ENCODE measurements at places on chromosomes 7 and 10.

- DNase-seq: no peak
Observed at GRCh38 chr10:8617792-8618191, 563.3 kb downstream of the GATA3 start.

- DNase-seq: no peak
Observed at GRCh38 chr7:31335884-31336201, 4.7 kb downstream of the NEUROD6 start.

- DNase-seq: no peak
Observed at GRCh38 chr7:143958781-143959180, 4.1 kb downstream of the OR2F1 start.

- no peak for DNase-seq
Observed at GRCh38 chr10:107689323-107689722, 524.8 kb upstream of the SORCS1 start.

DNA sequence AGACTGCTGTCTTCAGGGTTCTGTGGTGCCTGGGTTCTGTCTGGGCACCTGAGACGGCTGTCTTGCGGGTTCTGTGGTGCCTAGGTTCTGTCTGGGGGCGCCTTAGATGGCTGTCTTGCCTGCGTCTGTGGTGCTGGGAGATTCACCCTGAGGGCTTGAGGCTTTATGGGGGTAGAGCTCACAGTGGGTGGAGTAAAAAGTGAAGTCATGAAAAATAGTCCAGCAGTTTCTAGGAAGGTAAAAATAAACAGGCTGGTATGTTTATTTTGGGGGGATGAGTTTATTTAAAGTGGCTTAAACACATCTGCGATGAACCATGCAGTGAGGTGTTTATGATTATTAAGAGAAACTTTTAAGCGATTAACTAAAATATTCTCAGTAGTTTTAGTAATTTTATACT is 64.2 kb downstream of the NKX6-2 start:
- no peak for DNase-seq

DNA sequence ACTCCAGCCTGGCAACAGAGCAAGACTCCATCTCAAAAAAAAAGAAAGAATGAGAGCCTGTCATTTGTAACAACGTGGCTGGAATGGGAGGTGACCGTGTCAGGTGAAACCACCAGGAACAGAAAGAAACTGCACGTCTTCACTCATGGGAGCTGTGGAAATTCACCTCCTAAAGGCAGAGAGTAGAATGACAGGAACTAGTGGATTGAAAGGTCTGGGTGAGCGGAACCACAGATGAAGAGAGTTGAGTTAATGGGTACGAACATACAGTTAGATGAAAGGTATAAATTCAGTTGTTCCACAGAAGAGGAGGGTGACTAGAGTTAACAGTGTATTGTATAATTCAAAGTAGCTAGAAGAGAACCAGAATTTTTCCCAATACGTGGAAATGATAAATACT is 78.6 kb downstream of the MAD1L1 start:
- DNase-seq: no peak

- no peak for DNase-seq
Observed at GRCh38 chr7:42494736-42495135, 257.7 kb upstream of the GLI3 start.

DNA sequence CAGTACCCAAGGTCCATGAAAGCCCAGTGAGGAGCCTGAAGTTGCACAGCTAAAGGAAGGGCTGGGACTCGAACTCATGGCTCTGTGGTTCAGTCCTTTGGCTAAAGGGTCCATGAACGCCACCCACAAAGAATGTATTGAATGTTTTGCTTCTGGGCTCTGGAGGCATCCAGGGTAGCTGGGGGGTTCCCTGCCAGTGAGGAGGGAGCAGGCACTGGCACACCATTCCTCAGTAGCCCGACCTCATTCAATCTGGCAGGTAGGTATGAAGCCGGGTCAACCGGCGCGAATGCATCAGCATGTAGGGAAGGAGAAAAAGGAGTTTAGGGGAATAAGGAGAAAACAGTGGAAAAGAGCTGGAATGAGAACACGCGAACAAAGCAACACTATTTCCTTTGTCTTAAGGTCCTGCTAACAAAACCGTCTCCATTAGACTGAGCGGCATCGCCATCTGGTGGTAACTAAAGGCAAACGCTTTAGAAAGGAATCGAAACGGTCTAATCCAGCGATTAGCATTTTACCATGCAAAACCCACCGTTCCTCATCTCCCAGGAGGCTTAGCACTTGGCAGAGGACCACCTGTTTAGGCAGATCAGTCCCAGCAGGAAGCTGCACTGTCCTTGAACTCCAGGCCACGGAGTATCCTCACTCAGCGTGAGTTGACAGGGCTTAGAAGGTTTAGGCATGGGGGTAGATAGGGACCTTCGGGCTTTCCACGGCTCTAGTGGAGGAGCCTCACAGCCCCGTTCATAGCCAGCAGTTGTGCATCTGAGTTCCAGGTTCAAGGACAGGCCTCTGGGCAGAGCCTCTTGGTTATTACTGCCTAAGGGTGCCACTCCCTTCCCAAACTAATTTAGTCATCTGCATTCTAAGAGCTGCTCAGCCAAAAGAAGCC is 122.8 kb downstream of the UBE2H start:
- DNase-seq: peak; percentile 94

- no peak for DNase-seq
Observed at GRCh38 chr10:119120413-119120867, 16.5 kb downstream of the DENND10 start.

GRCh38 chr7:26103596-26103995 is 48.4 kb upstream of the NFE2L3 start:
- no peak for DNase-seq

DNA sequence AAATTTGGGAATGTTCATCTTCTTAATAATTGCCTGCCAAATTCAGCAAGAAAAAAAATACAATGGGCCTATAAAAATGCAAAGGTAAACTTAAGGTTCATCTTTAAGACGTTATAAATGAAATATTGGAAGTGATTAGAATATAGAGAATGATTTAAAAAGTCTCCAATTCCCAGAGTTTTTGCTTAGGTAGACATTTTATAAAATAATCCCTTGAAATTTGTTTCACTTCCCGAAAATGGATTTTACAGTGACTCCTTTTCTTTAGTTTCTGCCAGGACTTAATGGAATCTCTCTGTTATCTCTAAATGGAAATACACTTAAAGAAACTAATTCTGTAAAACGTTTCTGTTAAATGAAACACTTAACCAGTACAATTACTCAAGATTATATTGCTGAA is 544.2 kb upstream of the TEX47 start:
- DNase-seq: no peak

DNA sequence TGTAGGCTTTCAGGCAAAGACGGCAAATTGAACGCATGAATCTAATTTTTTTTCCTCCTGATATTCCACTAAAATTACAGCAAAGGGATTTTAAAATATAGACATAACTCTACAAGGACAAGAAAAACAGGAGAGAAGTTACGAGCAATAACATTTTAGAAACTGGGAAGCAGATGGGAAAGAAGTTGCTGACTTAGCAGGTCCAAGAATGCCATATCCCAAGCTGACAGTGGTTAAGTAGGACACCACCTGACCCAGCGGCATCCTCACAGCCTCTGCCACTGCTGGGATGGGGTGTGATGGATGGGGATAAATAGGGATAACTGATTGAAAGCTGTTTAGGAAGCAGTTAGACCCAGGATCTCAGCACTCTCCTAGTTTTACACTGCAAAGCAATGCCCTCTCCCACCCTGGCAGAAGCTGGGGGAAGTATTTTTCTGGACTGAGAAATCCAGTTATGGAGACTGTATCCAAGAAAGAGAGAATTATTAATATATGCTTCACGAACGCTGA is 99.3 kb upstream of the LEP start:
- no peak for DNase-seq

GRCh38 chr10:5611899-5612680 is 54.3 kb downstream of the ASB13 start:
- no peak for DNase-seq

GRCh38 chr10:35768731-35769130 is 126.6 kb upstream of the FZD8 start:
- DNase-seq: no peak

DNA sequence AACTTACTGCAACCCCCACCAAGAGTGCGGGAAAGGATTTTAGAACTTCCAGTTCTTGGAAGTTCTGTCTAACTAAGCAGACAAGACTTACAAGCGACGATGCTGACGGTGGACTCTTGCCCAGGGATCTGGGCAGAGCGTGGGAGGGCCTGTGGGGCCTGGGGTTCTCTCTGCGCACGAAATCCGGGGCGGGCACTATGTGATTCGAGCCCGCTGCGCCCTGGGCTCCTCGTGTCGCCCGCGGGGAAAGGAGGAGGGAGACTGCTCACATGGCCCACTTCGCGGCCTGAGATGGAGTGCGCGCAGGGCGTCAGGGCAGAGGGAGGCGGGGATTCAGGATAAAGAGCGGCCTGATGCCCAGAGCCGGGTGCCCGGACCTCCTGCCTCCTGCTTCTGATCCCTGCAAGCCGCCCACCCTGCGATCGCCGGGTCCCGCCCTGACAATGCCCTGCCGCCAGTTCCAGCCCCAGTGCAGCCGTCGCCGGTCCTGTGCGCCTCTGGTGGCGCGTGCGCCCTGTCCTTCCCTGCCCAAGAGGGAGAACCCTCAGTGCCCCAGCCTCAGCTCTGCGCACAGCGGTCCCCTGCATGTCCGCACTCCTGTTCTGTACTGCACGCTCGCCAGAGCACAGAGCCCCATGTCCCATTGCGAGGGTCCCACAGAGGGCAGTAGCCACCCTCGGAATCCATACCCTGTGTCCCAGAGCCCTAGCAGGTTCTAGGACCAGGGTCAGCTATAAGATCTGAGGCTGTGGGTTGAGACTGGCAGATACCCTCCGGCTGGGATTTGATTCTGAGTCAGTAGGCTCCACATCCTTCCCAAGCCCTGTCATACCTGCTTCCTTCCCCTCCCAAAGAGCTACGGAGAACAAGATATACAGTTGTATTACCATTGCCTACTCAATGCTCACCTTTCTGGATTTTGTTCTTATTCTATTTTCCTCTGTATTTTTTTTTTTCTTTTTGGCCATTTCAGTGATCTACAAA is 99.4 kb upstream of the TMEM106B start:
- no peak for DNase-seq

DNA sequence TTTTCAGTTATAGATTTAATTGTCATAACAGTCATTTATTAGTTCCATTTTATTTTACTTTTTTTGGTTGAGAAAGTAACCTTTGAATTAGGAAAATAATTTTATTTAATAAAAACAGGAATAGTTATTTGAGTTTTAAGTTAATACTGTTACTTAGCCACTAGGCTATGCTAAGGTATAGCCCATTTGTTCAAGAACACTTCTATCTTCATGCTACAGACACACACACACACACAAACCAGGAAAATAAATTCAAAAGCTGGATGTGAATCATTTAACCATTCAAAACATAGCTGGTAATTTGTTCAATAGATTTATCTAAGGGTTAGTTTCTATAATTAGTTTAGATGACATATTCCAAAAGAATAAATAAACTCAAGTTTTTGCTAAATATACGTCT is 148.4 kb downstream of the RNF133 start:
- no peak for DNase-seq

GRCh38 chr7:30684351-30684750 is 2.1 kb upstream of the CRHR2 start:
- no peak for DNase-seq

DNA sequence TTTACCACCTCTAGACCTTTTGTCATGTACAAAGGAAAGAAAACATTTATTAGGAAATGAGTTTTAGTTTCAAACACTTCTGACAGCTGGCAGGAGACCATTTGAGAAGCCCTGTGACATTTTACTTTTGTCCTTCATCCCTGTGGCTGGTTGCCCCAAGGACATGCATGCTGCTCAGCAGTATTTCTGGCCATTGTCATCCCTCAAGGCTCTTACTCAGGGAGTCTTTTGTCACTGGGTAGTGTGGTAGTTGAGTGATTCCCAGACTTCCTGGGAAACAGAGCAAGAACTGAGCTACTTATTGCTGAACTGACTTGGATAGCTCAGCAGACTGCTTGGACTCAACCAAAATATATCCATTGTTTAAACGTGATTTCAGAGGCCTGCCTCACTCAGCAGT is 142.8 kb downstream of the LRRC4 start:
- DNase-seq: no peak

- no peak for DNase-seq
Observed at GRCh38 chr10:79385804-79386531, 38.7 kb downstream of the PPIF start.

DNA sequence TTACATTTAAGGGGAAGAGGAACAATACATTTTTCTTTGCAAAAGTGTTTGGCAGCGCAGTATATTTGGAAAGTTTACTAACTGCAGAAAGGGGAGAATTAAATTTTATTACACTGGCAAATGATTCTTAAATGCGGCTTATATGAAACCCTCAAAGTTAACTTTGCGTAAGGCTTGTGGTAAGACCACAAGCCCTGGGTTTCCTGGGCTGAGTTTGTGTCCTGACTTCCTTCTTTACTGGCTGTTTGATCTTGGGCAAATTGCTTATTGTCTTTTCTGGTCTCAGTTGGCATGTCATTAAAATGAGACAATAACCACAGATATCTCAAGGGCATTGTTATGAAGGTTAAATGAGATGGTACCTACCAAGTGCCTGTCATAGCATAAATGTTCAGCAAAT is 106.8 kb downstream of the GLRX3 start:
- no peak for DNase-seq

- DNase-seq: no peak
Observed at GRCh38 chr7:105003275-105003674, 10.7 kb upstream of the KMT2E start.

DNA sequence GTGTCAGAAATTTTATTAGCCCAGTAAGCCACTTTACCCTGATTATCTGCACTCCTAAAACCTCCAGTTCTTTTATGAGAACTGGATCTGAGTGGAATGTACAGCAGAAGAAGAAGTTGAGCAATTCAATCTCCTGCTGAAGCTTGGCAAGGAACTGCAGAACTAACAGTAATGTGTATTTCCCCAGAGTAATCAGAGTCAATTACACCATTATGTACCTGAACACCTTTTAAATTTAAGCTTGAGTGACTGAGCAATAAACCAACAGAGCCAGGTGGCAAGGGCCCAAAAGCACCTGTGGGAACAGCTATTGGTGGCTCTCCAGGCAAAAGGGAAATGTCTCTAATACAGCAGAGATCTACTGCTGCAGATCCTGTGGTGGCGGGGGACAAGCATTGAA is 40.1 kb upstream of the AKR1C2 start:
- no peak for DNase-seq

GRCh38 chr7:78473571-78474301 is 675.2 kb downstream of the PHTF2 start:
- DNase-seq: no peak

DNA sequence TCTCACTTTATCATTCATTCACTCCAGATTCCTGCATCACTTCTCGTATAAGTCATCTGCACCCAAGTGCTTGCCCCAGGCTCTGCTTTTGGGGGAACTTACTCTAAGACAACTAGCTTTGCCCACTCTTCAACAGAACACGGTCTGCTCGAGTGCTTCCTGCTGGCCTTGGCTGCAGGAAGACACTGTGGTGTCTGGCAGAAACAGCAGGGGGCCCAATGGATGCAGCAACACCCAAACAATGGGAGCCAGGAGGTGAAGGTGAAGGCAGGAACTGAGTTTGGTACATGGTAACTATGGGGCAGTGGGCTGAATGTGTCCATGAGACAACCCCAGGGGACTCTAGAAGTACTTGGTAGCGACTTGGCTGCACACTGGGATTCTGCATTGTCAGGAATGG is 344.0 kb downstream of the REEP3 start:
- no peak for DNase-seq

GRCh38 chr7:69217516-69218350 is 380.5 kb upstream of the AUTS2 start:
- DNase-seq: no peak

GRCh38 chr10:101850749-101851148 is 7.1 kb upstream of the KCNIP2 start:
- no peak for DNase-seq

Measured in Karpas-422 (cell line).